ENCODE measurements at places on chromosomes 12 and 14.
A peak's percentile ranks its signal among the peaks of the same experiment; 100 is the strongest.

- DNase-seq, result no peak
Observed at GRCh38 chr12:63124778-63125177, 26.2 kb downstream of the AVPR1A start.

GRCh38 chr12:87815771-87816585 is 213.2 kb downstream of the C12orf50 start:
- no peak for DNase-seq

DNA sequence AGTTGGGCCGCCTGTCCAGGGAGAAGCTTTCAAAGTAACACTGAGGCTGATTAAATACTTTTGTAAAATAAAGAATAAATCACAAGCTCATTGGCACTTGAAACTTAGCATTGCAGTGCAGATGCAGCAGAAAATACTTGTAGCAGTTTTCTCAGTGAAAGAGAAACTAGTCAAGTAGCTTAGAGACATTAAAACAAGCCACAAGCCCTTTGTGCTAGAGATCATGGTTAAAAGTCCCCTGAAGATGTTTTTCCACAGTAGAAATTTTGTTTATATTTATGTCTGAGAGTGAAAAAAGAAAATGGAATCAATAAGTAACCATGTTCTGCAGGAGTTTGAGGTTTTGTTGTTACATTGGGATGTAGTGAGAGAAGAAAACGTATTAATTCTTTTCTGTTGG is 5.9 kb downstream of the PSEN1 start:
- no peak for DNase-seq

DNA sequence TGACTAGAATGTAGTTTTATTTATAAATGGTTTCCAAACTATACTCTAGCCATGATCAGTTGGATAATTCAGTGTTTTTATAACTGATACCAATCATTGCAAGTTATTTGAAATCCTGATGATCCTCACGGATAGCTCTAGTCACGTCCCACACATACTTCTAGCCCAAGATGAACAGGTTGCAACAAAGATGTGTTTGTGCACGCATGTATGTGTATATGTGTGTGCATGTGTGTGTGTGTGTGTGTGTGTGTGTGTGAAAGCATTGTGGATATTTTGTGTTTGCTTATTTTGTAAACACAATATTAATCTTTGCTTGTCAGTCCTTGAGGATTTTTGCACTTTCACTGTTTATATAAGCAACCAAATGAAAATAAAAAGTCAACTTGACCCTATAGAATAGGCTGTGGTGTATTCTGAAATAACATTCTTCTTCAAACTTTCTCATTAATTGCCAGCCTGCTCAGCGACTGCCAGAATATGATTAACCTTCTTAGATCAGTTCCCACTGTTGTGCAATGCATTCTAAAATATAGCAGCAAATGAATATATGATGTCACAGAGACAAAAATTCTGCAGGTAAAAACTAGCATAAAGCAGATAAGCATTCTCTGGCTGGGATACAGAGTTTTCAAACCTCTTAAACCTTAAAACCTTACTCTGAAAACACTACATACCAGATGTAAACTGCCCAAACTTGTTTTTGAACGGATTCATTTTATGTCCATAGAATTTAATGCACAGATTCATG is 48.8 kb upstream of the HIF1A start:
- DNase-seq, result no peak

DNA sequence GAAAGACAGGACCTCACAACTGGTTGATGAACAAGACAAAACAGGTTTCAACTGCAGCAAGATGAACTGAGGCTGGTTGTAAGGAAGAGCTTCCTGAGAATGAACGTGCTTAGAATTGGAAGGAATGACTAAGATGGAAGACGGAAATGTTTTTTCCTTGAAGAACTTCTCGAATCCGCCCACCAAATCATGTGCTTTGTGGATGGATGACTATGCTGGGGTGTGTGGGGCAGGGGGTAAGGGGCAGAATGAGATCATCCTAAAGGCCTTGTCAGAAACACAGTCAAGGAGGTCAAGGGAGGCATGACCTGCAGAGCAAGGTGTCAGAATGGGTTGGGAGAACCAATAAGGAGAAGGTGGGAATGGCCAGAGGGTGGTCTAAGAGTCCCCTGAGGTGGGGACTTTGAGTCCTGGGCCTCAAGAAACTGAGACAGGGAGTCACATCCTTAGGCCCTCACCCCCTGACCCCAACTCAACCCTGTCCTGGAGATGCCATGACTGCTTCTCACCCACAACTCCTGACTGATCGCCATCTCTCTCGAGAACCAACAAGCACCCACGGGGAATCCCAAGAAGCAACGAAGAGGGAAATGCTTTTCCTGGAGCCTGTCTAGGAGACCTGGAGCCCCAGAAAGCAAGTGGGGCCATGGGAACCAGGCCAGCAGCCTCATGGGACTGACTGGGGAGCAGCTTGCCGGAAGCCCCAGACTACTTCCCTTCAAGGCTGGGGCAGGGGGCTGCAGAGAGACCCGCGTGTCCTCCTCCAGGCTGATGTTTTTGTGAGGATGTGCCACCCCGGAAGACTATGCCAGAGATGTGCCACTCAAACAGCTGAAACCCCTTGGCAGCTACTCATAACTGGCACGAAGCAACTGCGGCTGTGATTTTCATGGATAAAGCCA is 84.0 kb downstream of the ACTN1 start:
- peak; percentile 38 for DNase-seq

DNA sequence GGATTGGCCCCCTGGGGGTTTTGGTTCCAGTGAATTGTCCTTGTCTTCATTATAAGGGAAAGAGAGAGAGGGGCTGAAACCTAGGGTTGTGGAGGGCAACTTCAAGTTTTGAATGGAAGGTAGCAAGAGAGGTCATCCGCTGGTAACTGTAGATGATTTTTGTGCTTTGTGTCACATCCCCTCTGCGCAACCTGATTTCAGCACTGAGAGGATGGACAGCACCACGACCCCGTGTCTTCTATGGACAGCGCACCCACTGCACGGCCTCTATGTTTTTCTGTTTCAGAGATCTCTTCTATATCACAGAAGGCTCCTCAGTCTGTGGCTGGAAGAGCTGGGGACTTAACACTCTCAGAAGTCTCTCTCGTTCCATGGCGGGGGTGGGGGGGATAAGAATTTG is 127.0 kb upstream of the RPH3A start:
- no peak for DNase-seq

- no peak for DNase-seq
Observed at GRCh38 chr14:105422695-105423487, 3.3 kb downstream of the MTA1 start.

GRCh38 chr14:24366413-24366720 is 1.6 kb upstream of the NFATC4 start:
- no peak for DNase-seq

DNA sequence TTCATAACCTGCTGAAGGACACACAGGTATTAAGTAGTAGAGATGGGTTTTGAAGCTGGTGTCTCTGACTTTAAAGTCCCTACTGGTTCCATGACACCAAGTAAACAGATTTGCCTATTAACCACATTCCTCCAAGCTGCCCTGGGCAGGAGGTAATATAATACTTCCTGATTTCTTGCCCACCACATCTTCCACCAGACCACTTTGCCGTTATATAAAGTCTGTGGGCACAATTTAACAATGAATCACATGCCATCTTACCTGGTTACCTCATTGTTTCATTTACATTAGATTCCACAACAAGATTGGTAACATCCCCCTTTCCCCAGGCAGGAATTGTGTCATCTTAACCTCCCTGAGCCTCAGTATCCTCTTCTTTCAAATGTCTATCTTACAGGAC is 900 bp upstream of the LRRC23 start:
- DNase-seq, result no peak

- peak; percentile 19 for DNase-seq
Observed at GRCh38 chr12:57521525-57522010, 1.1 kb upstream of the MBD6 start.

DNA sequence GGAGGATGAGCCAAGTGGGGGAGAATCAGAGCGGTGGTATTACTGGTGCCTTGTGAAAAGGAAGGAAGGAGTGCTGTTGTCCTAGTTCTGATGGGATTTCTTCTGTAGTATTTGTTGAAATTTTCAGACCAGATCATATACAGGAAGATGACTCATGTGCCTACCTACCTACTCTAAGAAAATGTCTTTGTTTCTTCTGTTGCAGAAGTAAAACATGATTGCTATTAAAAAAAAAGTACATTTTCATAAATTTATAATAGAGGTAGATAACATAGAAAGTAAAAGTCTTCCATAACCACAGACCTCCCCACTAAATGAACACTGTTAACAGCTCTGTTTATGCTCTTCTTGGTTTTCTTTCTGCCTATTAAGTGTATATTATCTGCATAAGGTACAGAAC is 26.9 kb downstream of the SAMD4A start:
- DNase-seq, result no peak

- no peak for DNase-seq
Observed at GRCh38 chr12:26466726-26467125, 271.4 kb downstream of the SSPN start.

GRCh38 chr12:2336409-2336829 is 283.6 kb downstream of the CACNA1C start:
- DNase-seq, result peak; percentile 89

DNA sequence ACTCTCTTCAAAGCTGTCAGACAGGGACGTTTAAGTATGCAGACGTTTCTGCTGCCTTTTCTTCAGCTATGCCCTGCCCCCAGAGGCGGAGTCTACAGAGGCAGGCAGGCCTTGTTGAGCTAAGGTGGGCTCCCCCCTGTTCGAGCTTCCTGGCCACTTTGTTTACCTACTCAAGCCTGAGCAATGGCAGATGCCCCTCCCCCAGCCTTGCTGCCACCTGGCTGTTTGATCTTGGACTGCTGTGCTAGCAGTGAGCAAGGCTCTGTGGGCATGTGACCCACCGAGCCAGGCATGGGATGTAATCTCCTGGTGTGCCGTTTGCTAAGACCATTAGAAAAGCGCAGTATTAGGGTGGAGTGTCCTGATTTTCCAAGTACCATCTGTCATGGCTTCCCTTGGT is 900.4 kb upstream of the MDGA2 start:
- no peak for DNase-seq

- DNase-seq, result no peak
Observed at GRCh38 chr12:1469070-1469469, 125.3 kb downstream of the FBXL14 start.

DNA sequence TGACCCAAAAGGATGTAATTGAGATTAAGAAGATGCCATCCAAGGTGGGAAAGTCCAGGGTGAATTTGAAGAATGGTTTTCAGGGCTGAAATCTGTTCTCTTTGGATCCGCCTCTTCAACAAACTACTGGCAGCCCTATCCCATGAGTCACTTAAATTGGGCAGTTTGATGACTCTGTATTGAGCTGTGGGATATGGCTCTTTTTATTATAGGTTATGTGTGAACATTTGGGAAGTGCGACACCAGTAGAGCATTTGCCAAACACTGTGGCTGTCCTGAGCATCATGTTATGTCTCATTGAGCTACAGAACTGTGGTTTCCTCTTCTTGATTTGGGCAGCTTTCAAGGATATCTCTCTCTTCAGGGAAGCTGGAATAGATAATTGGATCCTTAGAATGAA is 22.3 kb downstream of the IFT43 start:
- no peak for DNase-seq

- DNase-seq, result no peak
Observed at GRCh38 chr14:95647926-95648325, 38.3 kb upstream of the TCL1B start.

Data from non-pigmented ciliary epithelial cell (primary cell).